ENCODE measurements at places on chromosomes 2 and 18. TPM values are rescaled to one million over a fixed set of nuclear protein-coding genes. Genes with fewer than 3 reads are reported as not detected.

DNA sequence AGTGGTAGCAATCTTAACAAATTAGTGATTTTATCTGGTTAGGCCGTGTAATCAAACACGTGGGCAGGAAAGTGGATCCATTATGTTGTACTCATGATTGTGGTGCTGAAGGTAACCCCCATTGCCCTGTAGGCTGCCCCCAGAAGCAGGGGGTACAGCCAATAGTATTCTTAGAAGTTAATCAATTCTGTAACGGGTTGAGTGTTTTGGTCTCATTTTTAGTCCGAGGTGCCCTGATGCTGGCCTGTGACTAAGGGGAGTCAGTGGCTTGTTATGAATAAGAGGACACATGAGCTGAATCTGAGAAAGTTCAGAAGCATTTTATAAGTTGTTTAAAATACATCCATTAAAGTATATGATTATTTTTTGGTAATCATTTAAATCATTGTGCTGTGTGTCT, 8.6 kb downstream of the EPAS1 start:
- DNase-seq: no peak

DNA sequence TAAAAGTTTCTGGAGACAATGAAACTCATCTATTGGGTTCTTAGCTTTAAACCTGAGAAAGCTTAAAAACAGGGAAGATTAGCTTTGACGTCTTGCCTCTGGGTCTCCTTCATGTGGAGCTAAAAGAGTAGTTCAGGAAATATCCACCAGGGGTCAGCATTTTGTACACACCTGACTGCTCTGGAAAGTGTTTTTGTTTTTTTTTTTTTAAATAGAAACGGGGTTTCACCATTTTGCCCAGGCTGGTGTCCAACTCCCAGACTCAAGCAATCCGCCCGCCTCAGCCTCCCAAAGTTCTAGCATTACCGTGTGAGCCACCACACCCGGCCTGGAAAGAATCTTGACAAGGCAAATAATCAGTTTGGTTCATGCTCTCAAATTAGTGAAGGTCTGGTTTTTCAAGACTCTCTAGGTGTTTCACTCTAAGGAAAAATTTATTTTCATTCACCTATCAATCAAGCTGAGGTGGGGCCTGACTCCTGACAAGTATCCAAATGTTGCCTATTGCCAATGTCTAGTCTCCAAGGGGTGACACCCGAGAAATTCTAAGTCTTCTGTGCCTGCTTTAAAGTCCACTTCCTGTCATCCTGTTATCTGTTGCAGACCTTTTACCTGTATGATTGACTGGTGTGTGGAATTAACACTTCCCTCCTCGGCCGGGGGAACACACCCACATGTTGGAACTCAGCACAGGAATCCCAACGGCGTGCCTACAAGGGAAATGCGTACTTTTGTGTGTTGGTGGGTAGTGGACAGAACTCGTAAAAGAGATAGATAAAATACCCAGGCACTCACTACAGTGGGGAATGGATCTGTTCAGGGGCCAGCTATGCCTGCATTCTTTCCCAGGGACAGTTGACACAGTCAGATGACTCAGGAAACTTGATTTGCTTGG, 11.3 kb downstream of the IL1RN start:
- no peak for DNase-seq

DNA sequence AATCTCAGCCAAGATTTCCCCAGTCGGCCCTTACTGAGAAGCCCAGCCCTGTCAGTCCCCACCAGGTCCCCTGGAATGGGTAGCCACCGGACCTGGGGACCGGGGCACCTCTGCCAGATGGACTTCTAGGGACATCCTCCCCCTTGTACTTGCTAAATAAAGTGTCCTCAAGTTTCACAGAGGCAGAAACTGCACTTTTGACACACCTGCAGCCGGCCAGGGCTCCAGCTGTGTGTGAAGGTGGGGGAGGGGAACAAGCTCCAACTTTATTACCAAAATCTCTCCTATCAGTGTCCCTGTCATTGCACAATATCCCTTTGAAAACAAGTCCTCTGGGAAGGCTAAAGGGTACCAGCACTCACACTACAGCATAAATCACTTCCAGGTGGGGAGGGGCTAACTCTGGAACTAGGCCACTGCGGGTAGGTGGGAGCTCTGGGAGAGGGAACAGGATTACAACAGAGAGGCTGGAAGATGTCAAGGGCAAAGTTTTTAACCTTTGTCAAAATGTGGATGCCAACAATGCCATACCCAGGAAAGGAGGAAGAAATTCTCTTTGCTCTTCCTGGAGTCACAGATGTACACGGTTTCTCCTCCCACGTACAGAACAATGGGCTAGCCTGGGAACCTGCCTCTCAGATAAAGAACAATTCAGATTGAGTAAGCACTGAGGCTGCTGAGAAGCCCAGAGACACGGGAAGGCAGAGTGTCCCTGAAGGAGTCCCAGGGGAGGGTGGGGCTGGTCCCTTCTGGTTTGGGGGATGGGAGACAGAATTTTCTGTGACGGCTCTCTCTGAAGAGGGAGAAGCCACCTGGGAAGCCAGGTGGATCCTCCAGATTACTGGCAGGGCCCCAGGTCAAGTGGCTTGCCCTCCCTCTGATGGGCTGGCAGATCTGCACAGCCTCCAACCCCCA, 11.0 kb downstream of the SDC1 start:
- DNase-seq: no peak

DNA sequence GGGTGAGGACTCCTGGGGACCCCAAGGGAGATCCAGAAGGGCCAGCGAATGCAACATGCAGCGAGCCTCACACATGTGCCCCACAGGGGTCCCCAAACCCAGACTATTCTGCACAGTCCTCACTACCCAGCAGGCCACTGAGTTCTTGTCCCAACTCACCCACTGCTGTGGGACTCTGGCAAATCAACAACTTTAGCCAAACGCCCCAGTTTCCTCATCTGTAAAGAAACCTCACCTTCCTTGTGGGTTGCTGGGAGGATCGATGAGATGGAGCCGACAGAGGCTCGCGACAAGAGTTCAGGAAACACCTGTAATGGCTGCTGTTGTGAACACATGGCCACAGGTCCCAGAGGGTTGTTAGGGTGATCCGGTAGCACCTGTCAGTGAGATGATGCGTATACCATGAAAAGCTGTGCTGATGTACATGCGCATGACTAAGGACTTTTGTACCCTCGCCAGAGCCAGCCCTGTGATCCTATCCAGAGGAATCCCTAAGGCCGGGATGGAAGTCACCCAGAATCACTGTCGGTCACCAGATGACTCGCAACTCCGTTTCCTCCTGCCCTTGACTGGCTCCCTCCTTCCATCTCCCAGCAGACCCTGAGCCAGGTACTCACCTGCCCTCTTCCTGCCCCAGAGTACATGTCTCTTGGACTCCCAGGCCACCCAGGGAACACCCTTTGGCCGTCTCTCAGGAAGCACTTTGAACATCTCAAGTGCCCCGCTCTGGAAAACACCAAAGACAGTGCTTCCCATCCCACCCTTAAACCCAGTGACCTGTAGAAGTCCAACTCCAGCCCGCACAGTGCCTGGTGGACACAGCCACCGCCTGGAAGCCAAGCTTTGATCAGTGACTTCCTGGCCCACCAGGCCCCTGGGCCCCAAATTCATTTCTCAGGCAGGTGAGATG, 103.3 kb upstream of the ID2 start:
- no peak for DNase-seq

SAG gene
- not detected for total RNA-seq

G6PC2 gene
- total RNA-seq: not detected
